ENCODE measurements at places on chromosomes 5 and 9. TPM values are rescaled to one million over a fixed set of nuclear protein-coding genes. Genes with fewer than 3 reads are reported as not detected.

DNA sequence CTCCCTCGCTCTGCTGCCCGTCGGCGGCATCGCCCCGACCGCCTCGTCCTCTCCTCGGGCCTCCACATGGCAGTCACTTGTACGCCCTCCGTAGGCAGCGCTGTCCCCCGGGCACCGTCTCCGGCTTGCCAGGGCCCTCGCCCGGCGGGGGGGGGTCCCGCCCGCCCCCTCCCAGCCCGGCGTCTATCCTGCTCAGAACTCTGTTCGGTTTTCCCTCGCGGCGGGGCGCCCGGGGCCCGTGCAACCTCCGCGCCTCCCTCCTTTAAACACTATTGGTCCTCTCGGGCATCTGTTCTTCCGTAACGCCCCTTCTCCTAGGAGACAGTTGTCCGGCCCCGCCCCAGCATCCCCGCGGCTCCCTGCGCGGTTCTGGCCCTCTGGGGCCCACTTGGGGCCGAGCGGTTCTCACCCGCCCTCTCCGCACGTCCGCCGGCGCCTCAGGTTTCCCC, 831 bp downstream of the ODF2 start:
- DNase-seq = peak; percentile 71

GRCh38 chr5:121489972-121490371, 361.7 kb upstream of the FTMT start:
- no peak for DNase-seq

GRCh38 chr9:123410281-123410910, 54.4 kb downstream of the CRB2 start:
- DNase-seq = no peak

DNA sequence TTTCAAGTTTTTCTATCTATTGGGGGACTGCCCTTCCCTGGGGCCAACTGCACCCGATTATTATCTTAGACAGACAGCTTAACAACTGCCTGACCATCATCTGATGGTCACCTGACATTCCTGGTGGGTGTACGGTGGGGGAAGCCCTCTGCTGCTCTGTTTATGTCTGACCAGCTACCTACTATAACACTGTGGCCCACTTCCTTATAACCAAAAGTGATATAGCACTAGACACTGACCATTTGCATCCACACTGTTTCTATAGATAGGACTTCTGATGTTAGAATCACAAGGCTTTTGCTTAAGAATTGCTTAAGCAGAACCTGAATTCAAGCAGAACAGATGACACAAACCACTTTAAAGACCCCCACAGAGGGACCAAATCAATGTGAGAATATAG, 110.5 kb upstream of the RAI14 start:
- DNase-seq = no peak

DNA sequence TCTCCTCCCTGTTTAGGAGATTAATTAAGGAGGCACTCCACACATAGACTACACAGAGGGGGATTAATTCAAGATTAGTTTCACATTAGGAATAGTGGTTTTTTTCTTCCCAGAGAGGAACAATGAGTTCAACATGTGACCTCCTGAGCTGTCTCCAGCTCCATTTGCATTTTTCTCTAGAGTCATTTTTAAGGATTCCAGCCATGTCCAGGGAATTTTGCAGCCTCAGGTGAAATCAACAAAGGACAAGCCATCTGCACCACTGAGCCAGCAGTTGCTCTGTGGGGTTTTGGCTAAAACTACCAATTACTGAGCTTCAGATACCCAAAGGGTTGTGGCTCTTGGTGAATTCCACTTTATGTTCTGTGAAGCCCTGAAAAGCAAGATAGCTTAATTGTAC, 258.5 kb upstream of the PPP1R2B start:
- no peak for DNase-seq

RALGPS1 gene
- total RNA-seq = 3.3 TPM

CCNJL gene
- 10.4 TPM for total RNA-seq

DNA sequence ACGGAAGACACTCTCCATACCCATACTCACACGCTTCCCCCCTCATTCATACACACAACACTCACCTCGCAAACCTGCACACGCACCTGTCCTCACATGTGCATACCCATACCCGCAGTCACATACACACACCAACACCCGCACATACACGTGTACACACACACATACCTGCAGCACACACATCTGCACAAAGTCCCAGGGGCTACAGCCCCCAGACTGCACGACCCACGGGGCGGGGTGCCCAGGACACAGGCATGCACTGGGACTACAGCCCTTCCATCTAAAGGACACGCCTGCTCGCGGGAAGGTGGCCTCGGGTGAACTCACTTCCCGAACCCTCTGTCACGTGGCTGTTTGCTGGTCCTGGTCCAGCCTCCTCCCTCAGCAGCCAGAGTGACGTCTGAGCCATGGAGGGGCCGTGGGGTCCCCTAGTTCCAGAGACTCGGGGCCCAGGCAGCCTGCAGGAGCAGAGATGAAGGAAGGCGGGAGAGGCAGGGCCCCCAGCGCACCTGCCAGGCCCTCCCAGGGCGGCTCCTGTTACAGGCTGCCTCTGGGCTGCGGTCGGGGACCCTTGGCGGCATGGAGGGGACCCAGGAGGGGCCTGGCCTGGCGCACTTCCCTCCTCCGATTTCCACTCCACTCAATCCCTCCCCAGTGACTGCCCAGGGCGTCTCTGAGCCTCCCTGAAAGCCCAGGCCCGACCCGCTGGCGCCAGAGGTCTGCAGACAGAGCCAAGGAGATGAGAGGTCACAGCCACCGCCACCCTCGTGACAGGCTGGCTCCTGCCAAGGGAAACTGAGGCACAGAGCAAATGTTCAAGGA, 8.1 kb downstream of the SLC12A7 start:
- DNase-seq = peak; percentile 71

DNA sequence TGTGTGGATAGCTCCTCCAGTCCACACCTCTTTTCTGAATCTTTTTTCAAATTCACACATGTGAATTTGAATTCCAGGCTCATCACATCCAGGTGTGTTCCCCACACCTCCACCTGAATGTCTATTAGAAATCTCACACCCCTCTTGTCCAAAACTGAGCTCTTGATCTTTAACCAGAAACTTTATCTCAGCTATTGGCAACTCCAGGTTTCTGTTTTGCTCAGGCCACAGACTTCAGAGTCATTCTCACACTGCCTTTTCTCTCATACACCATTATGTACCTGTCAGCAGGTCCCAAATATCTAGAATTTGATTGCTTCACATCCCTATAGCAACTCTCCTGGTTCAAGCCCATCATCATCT, 11.6 kb downstream of the NIPSNAP3B start:
- no peak for DNase-seq

CDC20B gene
- not detected for total RNA-seq

DNA sequence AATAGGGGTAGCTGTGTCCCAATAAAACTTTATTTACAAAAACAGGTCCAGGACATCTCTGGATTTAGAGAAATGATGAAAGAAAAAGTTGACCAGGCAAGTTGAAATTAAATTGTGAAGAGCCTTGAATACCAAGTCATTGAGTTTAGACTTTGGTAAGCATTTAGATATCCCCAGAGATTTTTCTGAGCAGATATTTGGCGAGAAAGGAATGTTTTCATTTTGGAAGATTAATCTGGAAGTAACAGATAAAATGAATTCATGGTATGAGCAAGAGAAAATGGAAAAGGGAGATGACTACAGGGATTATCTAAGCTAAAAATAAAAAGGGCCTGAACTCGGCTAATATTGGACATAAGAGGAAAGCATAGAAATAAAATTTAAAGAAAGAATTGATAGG, 157.6 kb downstream of the ACTL7B start:
- DNase-seq = no peak

AK8 gene
- 0.09 TPM for total RNA-seq

FAM200C gene
- 3.8 TPM for total RNA-seq

DNA sequence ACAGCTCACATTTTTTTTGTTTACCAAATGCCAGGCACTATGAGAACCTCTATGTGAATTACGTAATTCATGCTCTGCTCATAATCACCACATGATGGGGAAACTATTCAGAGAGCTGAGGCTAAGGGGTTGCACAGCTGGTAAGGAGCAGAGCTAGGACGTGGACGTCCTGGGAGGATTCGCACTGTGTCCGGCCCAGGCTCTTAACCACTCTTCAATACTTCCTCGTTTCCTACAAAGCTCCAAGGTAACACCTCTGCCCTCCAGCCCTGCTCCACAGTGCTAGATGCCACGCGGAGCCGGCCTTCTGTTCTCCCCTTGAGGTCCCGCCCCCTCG, 8.7 kb downstream of the PHF19 start:
- no peak for DNase-seq

GRCh38 chr9:4986296-4986695, 1.2 kb downstream of the JAK2 start:
- no peak for DNase-seq
